Suppressor macrophage treated with lipopolysaccharide for 4 hours (primary cell): ENCODE measurements at places on chromosomes 11 and 22.

GRCh38 chr11:115630214-115630613 lies 126.0 kb upstream of the CADM1 start:
- DNase-seq: no peak

DNA sequence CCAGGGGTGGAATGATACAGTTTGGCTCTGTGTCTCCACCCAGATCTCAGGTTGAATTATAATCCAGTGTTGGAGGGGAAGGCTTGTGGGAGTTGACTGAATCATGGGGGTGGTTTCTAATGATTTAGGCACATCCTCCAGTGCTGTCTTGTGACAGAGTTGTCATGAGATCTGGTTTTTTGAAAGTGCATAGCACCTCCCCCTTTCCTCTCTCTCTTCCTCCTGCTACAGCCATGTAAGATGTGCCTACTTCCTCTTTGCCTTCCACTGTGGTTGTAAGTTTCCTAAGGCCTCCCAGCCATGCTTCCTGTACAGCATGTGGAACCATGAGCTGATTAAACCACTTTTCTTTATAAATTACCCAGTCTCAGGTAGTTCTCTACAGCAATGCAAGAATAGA lies 45.1 kb downstream of the THAP12 start:
- DNase-seq: peak; percentile 88

DNA sequence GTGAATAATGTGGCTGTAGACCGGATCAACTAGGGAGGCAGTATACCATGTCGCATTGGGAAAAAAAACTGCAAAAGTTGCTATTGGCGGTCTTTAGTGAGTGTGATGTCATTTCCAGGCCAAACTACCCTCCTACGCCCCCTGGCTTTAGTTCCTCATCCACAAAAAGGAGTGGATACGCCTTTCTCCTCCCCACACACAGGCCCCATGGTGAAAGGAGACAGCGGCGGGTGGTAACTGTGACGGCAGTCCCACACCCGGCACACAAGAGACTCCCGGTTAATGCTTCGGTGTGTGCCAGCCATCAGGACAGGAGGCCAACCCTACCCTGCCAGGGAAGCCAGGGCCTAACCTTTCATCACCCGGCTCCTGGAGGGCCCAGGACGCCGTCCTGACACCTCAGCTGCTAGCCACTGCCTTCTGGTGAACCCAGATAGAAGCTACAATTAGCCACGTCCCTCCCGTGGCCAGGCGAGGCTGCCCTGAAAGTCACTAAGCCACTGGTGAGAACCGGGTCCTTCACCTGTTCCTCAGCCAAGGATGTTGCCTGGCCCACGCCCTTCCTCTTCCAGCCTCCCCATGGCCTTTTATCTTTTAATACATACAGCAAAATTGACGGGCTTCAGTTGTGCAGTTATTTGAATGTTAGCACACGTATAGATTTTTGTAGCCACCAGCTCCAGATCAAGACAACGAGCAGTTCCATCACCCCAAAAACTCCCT lies 10.8 kb downstream of the TP53I11 start:
- DNase-seq: peak; percentile 75

DNA sequence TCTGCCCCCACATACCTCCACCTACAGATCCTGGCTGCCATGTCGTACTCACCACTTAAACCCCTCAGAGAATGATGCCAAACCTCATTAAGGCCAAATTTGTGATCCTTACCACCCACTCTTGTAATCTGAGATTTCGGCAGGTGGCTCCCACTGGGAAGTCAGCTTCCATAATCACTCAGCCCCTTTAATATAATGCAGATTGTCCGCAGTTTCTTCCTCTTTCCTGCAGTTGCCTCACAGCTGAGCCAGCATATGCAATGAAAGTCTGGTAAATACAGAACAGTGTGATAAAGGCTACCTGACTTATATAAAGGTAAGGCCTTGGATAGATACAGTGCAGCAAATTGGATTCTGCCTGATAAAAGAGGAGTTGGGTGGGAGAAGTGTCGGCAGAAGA lies 515.2 kb upstream of the TENM4 start:
- DNase-seq: no peak

DNA sequence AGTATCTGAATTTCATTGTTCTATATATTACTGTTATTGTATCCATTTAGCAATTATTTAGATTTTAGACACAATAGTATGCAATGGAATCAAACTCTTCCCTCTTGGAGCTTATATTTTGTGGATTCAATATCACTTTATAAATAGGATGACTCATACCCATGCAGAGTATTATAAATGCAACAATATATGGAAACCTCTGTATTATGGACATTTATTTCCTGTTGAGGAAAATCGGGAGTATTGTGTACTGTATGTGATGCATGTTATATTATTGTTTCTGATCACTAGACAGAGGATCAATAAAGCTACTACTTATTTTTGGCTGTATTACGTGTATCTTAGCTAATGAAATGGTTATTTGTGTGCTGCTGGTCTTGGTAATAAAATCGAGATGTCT lies 770 bp downstream of the METTL15 start:
- DNase-seq: no peak

- DNase-seq: no peak
These were observed 23.9 kb downstream of the TSPAN32 start for GRCh38 chr11:2325719-2326118.

GRCh38 chr11:78363024-78363619 lies 54.5 kb downstream of the GAB2 start:
- peak; percentile 67 for DNase-seq

- no peak for DNase-seq
These were observed 957.6 kb upstream of the CCDC90B start for GRCh38 chr11:84243629-84244263.

DNA sequence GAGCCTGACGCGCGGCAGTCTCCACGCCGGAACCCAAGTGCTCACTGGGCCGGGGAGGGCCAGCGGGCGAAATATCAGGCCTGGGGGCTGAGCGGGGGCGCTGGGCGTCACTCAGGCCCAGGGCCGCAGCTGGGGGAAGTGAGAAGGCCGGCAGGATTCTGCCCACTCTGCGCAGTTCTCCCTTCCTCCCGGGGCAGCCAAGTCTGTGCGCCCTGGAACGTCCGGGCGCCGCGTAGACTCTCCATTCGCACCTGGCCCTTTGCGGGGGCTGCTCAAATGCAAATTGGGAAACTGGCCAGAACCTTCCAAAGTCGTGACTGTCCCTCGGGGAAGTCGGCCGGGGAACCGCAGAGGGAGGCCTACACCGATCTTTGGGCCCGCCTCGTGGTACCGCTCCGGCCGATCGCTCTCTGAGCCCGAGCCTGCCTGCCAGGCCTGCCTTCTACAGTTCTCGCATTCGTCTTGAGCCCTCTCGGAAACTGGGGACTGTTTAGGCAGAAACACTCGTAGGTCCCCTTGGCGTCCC lies 2.2 kb upstream of the SLC6A5 start:
- DNase-seq: no peak

DNA sequence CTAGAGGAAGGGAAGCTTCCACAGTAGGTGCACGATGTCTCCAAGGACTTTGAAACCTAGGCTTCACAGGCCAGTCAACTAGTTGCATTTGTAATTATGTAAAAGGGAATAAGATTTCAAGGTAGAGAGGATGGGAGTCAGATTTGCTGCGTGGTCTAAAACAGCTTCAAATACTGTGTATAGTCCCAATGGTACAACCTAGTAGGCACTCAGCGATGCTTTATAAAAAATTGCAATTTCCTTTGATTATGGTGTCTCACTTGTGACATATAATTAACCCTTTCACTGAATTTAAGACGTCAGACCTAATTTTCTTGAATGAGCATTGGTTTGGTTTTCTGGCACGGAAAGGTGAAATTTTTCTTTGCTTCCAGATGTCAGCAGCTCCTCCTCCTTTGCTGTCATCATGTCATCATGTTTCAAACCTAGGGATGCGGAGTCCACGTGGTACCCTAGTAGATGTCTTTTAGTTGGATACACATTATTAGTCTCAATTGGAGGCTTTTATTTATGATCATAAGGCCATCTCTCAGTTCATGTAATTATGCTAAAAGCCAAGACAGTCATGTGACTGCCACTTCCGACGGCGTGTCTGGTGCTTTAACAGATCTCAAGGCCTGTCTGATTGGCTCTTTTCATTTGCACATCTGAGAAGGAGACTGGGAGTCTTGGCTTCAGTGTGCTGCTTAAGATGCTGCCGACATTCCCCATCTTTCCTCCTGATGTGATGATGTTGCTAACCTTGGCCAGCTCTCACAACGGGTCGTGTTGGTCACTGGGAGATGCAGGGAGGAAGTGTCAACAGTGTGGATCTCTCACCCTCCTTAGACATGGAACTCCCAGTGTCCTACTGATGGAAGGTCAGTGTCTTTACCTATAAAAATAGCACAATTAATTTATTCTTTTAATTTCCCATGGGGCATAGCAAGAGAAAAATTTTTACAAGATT lies 134.0 kb downstream of the HIPK3 start:
- no peak for DNase-seq

DNA sequence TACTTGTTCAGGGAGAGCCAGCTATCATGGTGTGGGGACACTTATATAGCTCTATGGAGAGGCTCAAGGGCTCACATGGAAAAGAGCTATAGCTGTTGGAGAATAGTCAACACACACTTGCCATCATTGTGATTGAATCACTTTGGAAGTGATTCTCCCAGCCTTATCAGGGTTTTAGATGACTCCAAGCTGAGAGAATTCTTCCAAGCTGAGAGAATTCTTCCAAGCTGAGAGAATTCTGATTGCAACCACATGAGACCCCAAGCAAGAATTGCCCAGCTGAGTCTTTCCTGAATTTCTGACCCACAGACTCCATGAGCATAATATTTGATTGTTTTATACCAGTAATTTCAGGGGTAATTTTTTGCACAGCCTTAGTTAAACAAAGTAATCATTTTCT lies 1318.3 kb upstream of the RAG2 start:
- no peak for DNase-seq

DNA sequence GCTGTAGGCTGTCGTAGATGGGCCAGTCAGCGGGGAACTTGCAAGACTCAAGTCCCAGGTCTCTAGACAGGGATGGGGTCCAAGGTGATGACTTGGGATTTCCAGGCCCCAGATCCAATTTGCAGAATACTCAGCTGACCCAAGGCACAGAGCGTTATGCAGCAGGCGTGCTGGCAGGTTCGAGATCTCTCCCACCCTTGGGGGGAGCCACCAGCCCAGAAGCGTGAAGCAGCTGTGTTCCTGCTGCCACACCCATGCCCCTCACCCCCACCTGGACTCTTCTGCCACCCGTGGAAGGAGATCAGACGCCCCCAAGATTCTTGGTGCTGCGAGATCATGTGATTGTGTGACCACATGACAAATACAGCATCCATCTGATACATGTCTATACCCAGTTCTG lies 142.6 kb downstream of the BRD1 start:
- no peak for DNase-seq

DNA sequence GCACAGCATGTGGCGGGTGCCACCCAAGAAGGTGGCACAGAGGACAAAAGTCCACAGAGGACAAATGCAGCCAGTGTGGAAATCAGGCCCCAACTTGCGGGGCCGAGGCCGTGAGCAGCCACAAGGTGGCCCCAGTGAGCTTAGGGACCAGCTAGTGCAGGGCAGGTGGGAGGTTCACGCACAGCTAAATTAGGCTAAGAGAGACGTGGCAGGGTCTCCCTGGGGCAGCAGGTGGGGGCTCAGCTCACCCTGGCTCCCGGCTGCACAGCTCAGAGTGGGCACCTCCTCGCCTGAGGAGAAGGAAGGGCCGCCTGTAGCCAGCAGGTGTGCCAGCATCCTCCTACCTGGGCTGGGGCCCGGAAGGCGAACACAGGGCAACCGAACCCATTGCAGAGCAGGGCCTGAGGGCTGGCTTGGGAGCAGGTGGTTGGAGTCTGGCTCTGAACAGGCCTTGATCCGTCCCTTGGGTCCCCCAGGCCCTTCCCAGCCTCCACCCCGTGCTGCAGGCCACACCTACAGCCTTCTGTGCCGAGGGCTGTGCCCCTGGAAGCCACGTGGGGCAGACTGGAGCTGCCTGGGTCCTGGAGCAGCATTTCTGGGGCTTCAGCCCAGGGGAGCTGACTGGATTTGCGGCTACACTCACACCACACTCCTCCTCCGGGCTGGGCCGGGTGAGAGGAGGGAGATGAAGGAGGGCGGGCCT lies 26.1 kb upstream of the CELSR1 start:
- peak; percentile 78 for DNase-seq

GRCh38 chr11:70948855-70949531 lies 303.4 kb downstream of the SHANK2 start:
- no peak for DNase-seq

- DNase-seq: no peak
These were observed 582.9 kb downstream of the INSC start for GRCh38 chr11:15697437-15698236.

DNA sequence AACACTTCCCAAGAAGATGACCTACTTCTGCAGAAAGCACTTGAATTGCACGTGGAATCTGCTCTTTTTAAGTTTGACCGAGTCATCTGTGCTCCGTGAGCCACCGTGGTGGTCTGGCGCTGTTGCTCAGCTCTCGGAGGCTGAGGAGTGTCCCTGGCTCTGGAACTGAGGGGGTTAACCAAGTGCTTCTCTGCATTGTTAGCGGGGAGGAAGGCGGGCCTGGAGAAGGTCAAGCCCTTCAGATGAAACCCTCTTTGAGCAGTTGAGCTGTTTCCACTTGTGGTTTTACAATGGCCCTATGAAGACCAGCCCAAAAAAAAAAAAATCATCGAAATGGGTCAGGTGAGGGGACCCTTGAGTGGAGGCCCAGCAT lies 286.4 kb downstream of the NTM start:
- no peak for DNase-seq

DNA sequence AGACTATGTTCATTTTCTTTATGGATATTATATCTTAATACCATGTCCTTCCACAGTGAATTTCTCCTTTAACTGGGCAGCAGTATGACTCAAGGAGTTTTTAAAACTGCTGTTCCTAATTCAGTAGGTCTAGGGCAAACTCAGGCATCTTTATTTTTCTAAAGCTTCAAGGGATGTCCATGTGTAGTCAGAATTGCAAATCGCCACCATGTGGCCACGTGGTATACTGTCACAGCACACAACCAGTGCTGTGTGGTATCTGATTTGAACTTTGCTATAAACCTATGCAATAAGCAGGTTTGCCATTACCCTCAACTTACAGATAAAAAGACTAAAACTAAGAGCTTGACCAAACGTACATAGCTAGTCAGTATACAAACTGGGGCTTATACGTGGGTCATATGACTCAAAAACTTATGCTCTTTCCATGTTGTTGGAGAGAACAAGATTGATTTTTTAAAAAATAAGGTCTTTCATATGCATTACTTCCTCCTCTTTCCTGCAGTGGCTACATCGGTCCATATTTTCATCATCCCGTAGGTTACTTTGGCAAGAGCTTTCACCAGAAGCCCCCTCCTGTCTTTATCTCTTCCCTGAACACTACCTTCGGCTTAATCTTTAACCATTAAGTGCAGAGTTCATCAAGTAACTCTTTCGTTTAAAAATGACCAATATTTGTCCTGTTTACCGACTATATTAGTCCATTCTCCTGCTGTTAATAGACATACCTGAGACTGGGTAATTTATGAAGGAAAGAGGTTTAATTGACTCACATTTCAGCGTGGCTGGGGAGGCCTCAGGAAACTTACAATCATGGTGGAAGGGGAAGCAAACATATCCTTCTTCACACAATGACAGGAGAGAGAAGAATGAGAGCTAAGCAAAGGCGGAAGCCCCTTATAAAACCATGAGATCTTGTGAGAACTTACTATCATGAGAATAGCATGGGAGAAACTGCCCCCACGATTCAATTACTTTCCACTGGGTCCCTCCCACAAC lies 8.0 kb upstream of the HTATIP2 start:
- DNase-seq: peak; percentile 32
